ENCODE measurements at places on chromosomes 2 and 18.
A peak's percentile ranks its signal among the peaks of the same experiment; 100 is the strongest.

GRCh38 chr2:106189764-106190468, 4.2 kb downstream of the UXS1 start:
- peak; percentile 69 for DNase-seq

- peak; percentile 78 for DNase-seq
These were observed 57.5 kb downstream of the HS1BP3 start for GRCh38 chr2:20593072-20594034.

DNA sequence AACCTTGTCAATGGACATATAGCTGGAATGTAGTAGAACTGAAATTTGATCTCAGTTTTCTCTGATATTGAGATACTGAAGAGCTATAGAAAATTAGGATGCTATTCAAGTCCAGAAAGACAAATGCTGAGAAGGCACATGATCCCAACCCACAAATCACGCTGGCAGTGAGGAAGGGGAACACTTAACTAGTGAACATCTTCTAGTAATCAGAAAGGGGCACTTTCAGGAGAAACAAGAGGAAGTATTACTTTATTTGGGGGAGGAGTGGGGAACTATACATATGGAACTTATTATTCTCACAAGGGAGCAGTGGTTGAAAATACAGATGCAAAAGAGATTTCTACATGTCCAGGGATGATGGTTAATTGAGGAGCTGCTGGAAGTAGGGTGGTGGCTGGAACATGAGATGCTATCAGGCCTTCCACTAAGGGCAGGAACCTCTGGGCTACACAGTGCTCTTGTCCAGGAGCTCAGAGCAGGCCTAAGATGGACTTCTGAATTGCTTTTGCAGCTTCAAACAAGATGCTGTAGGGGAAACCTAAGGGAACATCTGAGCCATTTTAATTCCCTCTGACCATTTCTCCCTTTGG, 79.3 kb downstream of the TGFA start:
- no peak for DNase-seq

- DNase-seq, result no peak
These were observed 50.5 kb downstream of the DDX1 start for GRCh38 chr2:15642011-15642814.

DNA sequence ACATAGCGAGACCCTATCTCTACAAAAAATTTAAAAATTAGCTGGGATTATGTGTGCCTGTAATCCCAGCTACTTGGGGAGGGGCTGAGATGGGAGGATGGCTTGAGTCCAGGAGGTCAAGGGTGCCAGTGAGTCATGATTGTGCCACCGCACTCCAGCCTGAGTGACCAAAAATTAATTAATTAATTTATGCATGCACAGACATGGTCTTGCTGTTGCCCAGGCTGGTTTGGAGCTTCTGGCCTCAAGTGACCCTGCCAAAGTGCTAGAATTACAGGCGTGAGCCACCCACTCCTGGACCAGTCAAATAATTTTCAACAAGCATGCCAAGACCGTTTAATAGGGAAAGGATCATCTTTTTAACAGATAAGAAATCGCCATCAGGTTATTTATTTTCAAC, 57.7 kb upstream of the TFCP2L1 start:
- no peak for DNase-seq

DNA sequence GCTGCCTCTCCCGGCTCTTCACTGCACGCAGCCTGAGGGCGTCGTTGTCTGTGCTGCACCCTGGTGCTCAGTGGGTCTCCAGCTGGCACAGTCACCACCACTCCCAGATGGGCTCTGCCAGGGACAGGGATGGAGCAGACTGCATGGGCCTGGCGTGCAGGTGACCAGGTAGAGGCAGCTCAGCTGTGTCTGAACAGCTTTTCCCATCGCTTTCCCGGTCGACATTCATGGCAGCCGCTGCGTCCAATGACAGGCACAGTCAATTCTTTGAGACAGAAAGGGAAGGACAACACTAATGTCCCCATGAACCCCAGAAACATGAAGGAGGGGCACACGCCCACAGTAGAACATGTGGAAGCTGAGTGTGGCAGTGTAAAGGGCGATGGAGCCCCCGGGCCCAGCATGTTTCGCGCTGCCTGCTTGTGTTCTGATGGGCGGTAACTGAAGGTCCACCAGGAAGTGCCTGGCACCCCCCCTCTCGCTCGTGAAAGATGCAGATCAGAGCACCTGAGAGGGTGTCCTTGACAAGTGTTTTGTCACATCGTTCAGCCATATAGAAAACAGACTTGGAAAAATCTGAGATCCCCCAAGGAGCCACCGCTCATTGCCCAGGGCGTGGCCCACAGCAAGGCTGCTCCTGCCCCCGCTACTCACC, 122.4 kb downstream of the NFATC1 start:
- DNase-seq, result no peak

DNA sequence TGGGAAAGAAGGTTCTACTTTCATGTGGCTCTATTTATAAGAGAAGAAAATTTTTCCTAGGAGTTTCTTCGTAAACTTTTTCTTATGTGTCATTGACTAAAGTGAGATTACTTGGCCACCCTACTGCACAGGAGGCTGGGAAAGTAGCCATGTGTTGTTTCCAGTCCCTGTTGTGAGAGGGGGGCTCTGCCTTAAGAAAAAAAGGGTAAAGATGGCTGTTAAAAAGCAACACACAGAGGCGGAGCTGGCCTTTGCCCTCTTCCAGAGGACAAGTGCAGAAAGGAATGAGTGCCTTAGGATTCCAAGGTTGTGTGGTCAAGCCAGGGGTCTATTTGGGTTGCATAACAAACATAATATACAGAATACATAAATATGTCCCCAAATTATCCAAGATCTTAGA, 230.0 kb upstream of the CXCR4 start:
- DNase-seq, result no peak

DNA sequence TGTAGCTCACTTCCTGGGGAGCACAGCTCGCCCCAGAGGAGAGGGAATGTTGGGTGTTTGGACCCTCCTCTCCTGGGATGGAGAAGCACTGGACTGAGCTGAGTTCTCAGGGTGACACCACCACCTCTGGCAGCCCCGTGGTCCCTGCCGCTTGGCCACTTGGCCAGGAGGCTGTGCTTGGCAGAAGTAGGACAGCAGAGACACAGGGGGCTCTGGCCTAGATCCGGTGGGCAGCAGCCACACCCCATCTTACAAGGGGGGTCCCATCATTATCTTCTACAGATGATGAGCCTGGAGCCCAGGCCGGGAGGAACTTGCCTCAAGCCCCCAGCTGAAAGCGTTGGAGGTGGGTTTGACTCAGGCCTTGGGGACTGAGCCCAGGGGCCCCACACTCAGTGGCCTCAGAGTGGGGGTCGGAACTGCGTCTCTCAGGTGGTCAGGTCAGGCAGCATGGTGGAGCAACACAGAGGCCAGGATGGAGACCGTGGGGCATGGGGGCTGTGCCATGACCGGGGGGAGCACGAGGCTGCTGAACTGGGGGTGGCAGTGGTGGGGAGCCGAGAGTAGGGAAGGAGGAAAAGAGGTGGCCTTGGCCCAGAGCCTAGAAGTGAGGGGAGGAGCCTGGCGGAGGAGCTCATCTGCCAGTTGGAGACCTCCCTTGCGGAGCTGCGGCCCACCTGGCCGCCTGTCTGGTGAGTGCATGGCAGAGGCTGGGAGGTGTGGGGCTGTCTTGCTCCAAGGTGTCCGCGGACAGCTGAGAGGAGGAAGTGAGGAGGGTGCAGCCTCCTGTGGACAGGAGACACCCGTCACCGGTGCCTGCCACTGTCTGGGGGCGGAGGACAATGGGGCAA, 63.6 kb upstream of the HDAC4 start:
- no peak for DNase-seq

DNA sequence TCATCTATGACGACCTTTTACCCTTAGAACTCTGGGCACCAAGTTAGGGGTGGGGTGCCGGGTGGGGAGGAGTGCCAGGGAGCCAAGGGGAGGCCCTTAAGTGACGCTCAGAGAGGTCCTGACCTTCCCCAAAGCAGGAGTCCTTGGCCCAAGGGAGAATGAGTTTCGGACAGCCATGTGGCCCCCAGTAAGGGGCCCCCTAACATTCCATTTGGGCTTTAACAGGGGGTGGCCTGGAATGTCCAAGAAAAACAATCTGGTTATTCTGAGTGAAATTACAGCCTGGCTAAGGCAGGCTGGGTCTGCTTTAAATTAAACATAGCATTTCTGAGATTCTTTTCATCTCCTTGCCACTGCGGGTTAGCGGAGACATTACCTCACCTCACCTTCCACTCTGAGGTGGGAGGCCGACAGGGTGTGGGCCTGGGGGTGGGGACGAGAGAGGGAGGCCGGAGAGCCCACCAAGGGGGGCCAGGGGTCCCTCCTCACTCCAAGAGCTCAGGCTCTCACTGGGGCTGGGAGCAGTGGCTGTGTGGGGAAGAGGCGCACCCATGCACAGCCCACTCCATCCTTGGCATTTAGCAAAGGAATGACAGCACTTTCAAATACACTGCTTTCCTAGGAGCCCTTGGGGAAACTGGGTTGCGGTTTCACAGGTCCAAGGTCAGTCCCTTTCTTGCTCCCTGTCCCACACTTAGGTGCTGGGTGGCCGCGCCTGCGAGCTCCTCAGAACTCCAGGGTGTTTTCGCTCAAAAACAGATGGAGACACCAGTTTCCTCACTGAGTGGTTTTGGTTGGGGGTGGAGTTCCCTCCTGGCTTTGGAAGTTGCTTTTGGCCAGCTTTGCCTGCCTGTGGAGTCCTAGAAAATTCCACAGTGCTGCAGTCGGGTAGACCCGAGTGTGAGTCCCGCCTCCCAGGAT, 107.4 kb downstream of the POLR1A start:
- peak; percentile 36 for DNase-seq

DNA sequence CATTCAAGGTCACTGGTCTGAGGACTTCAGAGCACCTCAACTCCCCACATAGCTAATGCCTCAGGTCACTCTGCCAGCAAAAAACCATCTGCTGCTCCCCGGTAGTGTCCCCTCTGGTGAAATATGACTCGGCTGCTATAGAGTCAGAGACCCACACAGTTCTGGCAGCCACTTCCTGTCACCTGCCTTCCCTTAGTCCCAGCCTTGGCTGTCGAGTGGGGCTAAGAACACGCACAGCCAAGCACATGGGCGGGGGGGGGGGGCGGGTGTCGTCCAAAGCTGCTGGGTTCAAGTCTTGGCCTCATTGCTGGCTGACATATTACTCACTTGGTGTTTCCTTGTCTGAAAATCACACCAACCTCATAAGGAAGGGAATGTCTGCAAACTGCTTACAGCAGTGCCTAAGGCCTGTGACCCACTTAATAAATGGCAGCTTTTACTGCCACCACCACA, 37.5 kb downstream of the POLR1A start:
- peak; percentile 9 for DNase-seq

DNA sequence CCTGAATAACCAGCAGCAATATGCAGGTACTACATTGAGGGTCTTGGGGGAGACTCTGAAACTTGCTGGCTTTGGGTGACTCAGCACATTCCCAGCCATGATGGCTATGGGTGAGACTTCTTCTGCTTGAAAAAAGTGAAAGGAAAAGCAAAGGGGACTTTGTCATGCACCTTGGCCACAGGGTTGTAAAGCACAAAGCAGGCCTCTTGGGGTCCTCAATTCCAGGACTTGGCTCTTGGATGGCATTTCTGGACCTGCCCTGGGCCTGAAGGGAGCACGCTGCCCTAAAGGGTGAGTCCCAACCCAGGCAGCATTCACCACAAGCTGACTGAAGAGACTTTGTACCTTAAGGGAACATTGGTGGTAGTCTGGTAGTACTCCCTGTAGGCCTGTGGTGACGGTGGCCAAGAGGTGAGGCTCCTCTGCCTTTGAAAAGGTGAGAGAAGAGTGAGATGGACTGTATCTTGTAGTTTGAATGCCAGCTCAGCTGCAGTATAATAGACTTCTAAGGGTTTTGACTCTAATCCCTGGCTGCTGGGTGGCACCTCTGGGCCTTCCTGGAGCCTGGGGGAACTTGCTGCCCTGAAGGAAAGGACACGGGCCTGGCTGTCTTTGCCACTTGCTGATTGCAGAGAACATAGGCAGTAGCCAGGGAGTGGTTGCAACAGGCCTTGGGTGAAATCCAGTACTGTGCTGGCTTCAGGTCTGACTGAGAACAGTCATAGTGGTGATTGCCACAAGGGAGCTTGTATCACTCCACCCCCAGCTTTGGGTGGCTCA, 36.5 kb upstream of the CYTIP start:
- DNase-seq, result no peak

DNA sequence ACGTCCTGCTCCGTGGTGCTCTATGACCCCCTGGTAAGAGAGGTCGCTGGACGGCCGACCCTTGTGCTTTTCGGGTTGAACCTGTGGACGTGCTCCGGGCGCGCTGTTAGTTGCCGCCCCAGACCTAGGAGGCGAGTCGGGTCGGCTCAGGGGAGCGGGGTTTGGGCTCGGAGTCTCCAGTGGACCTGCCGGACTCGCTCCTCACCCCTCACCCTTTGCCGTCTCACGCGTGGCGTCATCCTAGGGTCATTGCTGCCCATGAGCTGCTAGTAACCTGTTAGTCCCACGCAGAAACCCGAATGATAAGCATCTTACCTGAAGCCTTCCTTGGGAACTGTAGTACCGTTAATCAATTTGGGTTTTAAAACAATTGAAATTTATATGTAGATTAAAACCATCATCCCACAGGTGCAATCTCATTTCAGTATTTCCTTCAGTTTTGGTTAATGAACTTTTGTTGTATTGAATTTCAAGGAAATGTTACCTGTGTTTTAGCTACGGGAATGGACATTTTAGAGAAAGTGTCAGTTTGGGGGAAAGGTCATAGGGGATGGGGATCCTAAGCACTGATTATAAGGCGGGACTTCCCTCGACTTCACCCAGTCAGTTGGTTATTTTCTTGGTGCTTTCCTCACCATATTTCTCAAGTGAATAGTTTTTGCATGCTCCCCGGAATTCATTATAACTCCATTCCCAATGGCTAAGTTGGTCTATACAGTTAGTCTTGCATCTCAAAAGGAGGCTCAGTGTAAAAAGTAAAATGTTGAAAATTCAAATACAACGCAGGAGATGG, 536 bp downstream of the ELP2 start:
- no peak for DNase-seq

DNA sequence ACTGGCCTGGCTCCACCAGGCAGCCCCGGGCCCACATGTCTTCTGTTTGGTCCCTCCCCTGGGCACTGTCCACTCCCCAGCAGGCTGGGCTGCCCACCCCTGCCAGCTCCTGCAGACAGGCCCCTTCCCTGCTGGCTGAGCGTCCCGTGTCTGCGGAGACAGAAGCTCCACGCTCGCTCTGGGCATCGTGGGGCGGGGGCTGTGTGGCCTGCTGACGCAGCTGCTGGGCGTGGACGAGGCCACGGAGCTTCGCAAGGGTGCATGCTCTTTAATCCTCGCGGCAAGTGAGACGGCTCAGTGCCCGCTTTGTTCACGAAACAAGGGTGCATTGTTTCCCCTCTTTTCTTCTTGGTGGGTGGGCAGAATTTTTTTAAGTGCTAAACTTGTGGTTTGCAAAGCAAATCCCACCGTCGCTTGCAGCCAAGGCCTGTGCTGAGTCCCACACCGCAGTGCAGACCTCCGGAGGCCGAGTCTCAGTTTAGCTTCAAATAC, 132.8 kb upstream of the CTDP1 start:
- DNase-seq, result no peak

GRCh38 chr2:95012881-95013550, 12.5 kb upstream of the MAL start:
- no peak for DNase-seq

DNA sequence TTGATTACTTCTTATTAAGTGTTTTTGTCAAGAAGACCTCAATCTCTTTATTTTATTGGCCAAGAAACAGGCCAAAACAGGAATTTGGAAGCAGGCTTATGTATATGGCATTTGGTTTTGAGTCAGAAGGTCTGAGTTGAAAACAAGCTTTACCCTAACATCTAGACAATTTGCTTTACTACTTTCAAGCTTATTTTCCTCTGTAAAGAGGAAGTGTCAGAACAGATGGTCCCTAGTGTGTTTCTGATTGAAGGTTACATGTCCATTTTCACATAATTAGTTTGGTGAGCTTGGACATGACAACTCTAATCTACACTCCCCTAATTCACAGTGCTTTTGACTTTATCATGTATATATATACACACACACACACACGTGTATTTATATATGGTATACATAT, 19.8 kb upstream of the MAP4K4 start:
- no peak for DNase-seq
